ENCODE measurements at places on chromosomes 2 and 18. TPM values are rescaled to one million over a fixed set of nuclear protein-coding genes. Genes with fewer than 3 reads are reported as not detected.

Gene TACR1
- 0.40 TPM for polyA plus RNA-seq

Gene KIF1A
- polyA plus RNA-seq, result 3.6 TPM

Gene EFHD1
- 30.1 TPM for polyA plus RNA-seq

Gene GALNT13
- polyA plus RNA-seq, result 0.25 TPM

Gene SIX3
- not detected for polyA plus RNA-seq

Gene ANO7
- 0.83 TPM for polyA plus RNA-seq

Gene TMEM178A
- polyA plus RNA-seq, result 16.3 TPM

Gene D2HGDH
- 24.9 TPM for polyA plus RNA-seq

Gene AQP4
- 0.33 TPM for polyA plus RNA-seq

- DNase-seq, result no peak
Observed at GRCh38 chr18:69490072-69490471, 89.4 kb downstream of the DOK6 start.

DNA sequence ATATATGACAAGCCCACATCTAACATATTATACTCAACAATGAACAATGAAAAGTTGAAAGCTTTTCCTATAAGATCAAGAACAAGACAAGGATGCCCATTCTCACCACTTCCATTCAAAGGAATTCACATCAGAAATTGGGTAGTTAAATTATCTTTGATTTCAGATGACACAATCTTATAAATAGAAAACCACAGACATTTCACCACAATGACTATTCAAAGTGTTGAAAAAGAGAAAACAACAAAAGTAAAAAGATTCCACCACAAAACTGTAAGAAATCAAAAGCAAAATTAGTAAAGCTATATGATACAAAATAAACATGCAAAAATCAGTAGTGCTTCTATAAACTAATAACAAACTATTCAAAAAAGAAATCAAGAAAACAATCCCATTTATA lies 279.7 kb upstream of the MYT1L start:
- DNase-seq, result no peak

DNA sequence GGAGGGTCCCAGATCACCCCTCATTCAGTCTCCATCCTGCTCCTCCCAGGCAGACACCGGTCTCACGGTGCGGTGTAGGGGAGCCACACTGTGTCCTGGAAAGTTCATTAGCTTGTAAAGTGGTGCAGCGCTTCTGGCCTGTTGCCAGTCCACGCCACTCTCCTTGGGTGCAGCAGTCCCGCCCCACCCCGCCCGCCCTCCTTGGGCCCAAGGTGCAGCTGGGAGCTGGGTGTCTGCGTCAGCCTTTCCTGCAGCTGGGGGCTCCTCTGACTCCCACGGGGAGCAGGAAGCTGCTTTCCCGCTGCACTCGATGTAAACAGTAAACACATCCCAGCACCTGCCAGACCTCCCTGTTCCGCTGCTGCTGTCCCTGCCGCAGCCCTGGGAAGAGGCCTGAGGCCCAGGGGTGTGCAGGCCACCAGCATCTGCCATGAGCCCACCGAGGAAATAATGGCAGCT lies 53.8 kb upstream of the ASB18 start:
- no peak for DNase-seq

DNA sequence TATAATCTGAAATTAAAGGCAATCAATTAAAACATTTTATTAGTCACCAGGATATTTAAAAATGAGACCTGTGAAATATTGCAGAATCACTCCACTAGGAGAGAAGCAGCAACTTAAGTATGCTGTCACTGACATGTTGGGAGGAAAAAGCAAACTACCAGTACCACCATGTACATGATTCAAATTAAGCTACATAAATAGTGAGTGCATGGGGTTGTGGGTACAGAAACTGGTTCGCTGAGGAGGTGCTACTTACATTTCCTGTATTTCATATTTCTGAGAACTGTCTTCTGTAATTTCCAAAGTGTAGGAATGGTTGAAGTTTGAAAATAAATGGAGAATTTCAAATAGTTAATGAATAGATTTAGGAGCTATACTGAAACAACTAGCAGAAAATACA lies 7.9 kb upstream of the NR4A2 start:
- DNase-seq, result no peak

GRCh38 chr2:206935991-206936842 lies 3.1 kb upstream of the CPO start:
- DNase-seq, result no peak

DNA sequence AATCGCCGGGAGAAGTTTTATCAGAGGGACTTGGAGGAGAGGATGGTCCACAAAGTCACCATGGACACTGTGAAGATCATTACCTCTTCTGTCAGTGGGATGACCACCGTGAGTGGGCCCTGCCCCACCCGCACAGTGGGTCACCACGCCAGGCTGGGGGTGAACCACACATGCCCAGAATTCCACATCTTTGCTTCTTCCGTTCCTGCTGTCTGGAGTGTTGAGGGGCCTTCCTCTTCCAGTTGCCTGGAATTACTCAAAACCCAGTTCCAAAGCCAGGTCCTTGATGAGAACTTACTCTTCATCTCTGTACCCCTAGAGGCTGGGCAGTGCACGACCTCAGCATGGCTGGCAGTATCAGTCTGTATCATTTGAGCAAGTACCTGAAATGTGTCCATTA lies 22.1 kb downstream of the MROH2A start:
- DNase-seq, result no peak

DNA sequence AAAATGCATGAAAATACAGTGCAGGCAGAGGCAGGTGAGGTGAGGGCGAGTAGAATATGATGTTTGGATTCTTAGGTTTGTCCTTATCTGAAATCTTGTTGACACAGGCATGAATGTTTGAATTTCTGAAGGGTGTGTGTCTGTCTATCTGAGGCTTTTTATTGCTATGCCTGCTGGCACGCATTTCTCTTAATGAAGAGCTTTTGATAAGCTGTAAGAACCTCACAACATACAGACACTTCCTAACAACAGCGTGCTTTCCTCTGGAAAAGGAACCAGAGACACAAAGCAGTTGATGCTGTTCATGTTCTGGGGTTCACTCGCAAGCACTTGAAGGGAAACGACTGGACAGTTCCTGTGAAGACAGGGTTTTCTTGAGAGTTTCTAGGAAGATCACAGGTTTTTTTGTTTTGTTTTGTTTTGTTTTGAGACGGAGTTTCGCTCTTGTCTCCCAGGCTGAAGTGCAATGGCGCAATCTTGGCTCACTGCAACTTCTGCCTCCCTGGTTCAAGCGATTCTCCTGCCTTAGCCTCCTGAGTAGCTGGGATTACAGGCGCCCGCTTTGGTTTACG lies 33.3 kb upstream of the CABLES1 start:
- DNase-seq, result no peak

DNA sequence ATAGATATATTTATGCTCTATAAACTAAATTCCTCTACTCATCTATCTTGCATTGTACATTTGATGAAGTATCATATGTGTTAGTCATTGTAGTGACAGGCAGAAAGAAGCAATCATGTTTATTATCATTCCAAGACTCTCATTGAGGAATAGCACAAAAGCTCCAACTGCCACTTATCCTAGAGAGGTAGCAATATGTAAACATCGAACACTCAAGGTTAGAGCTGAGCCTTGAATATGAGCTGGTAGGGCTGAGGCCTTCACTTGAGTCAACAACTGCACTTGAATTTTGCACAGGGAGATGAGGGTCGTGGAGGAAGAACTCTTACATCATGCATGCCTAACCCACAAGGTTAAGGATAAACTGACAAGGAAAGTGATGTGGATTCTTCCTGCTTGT lies 900.9 kb downstream of the CPS1 start:
- no peak for DNase-seq

- no peak for DNase-seq
Observed at GRCh38 chr18:25726298-25726697, 364.1 kb downstream of the SS18 start.

DNA sequence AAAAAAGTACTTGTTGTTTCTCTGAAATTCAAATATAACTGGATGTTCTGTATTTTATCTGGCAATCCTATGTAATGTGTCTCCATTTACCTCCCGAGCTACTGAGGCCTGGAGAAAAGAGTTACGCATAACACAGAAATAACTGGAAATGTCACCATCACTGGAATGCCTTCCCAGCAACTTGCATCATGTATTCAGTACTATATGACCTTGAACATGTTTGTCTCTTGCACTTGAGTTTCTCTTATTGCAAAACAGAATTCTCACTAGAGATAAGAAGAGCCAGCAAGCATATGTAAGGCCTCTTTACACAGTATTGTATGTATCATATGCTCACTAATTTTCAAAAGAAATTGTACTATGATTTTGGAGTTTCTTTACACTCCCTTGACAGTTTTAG lies 99.6 kb upstream of the CTAGE1 start:
- no peak for DNase-seq

- DNase-seq, result no peak
Observed at GRCh38 chr2:189533288-189534035, 47.1 kb downstream of the SLC40A1 start.

DNA sequence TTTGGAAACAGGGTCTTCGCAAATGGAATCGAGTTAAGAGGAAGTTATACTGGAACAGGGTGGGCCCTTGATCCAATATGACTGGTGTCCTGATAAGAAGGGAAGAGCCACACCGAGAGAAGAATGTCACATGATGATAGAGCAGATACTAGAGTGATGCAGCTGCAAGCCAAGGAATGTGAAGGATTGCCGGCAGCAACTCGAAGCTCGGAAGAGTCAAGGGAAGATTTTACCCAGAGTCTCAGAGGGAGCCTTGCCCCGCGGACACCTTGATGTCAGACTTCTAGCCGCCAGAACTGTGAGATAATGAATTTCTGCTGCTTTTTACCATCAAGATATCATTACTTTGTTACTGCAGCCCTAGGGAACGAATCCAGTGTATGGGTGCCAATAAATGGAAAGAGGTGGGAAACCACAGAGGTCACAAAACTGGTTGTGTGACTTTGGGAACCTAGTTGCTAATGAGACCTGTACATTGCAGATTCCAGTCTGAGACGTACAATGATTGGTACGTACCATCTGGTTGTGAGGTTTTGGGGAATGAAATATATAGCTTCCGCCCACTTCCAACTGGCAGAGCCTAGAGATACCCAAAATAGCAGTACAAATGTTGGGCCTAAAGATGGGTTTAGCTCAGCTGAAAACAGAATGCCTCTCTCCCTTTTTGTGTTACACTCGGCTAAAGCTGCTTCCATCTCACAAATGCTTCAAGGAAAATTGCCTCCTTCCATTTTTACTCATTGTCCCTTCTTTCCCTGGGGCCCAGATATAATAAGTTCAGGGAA lies 28.6 kb upstream of the VWA3B start:
- DNase-seq, result no peak

DNA sequence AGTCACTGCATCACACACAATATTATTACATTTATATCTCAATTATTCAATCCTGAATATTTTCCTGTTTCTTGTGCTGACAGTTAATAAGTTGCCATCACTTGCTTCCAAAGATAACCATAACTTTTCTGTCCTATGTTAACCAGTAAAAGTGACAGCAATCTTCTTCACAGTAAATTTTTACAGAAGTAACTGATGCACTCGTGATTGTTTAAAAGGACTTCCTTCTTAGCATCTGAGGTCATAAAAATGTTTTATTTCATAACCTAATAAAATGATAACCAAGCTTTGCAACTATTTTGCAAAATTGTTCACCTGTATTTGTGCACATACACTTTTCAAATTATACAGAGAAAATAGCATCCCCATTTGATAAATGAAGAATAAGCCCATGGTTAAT lies 20.6 kb upstream of the ANKRD62 start:
- DNase-seq, result no peak

GRCh38 chr18:48997681-48997984 lies 46.9 kb upstream of the SMAD7 start:
- DNase-seq, result no peak

DNA sequence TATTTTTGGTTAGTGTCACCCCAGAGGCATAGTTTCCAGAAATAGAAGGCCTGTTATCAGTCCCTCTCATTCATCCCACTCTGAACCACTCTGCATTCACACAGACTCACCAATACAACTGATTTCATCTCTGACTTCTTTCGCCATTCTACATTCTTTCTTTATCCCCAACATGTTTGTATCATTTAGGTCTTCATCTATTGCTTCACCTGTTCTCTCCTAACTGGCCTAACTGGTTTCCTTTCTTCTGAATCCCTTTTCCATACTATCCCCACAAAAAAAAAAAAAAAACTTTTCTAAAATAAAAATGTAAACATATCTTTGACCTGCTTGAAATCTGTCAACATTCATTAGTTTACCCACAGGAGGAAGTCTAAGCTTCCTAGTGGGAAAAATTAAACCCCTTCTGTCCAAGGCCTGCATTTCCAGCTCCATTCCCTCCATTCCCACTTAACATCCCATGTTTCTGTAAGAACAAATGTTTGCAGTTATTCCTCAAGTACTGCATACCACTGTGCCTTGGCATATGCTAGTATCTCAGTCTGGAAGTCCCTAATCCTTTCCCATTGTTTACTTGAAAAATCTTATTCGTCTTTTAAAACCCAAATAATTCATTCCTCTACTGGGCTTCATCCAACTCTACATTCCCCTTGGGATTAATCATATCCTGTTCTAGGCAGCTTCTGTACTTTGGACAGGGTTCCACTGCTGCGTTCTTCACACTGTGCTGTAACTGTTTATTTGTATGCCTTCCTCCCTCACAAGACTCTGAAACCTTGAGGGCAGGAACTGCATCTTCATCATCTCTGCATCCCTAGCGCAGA lies 68.5 kb downstream of the FIGN start:
- DNase-seq, result no peak

DNA sequence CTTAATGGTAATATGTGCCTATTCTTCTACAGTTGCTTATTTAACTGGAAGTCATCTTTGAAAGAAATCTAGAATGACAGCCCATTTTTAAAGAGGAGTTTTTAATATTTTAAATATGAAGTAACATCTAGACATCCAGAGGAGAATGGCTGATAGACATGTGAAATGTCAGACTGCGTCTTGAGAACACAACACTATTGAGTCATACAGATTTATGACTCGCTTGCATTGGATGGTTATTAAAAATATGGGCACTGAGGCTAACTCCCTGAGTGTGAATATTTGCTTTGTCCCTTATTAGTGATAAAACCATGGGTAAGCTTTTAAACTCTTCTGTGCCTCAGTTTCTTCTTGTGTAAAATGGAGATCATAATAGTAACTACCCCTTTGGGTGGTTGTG lies 22.9 kb downstream of the TDRD15 start:
- DNase-seq, result no peak

GRCh38 chr2:133977405-133977804 lies 276.5 kb upstream of the MGAT5 start:
- no peak for DNase-seq
